ENCODE measurements at places on chromosomes 7 and 10.
A peak's percentile ranks its signal among the peaks of the same experiment; 100 is the strongest.

DNA sequence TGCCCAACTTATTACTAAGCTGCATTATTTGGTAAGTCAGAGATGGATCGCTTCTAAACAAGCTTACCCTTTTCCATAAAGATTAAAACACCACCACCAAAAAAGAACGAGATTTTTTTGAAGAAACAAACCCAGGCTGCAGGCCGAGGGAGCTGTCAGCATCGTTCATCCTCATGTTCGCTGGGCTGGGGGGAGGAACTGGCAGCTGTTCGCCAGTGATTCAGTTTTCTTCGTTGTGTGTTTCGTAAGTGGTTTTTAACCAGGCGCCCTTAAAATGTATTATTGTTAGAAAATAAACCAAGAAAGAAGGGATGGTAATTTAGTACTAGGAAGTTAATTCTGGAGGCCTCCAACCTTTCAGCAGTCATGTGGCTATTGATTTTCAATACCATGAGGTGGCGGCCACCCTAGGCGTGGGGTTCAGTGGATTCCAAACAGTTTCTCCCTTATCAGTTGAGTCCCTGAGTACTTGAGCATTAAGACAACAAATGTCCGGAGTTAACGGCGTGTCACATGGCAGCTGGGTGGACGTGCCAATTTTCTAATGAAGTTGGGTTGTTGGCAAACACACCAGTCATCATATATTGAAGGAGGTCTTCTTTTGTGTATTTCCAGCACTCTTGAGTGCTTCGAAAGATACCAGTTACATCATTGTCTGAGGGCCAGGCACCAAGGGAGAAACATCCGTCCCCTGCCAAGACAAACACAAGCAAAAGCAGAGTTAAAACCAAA is 173.2 kb downstream of the EBF3 start:
- peak; percentile 40 for DNase-seq

- DNase-seq = no peak
Observed at GRCh38 chr7:91771921-91772815, 108.3 kb downstream of the MTERF1 start.

- no peak for DNase-seq
Observed at GRCh38 chr7:69635555-69636185, 37.4 kb downstream of the AUTS2 start.

GRCh38 chr7:36965625-36966024 is 241.3 kb upstream of the AOAH start:
- DNase-seq = no peak

- no peak for DNase-seq
Observed at GRCh38 chr7:149126662-149127266, 640 bp upstream of the ZNF425 start.

DNA sequence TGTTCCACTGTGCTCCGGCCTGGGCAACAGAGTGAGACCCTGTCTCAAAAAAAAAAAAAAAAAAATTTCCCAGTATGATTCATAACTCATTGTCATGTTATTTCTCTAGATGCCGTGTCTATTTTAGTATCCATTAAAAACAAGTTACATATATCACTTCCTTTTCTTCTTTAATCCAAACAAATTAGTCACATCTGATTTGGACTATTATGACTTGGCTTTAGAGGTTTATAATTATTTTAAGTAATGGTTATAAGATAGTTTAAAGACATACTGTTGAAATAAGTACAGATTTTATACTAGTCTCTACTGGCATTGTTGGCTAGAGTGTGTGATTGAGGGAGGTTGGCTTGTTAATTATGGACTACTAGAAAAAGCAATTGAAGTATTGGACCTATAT is 53.3 kb downstream of the ZMYND11 start:
- no peak for DNase-seq
